ENCODE measurements at places on chromosomes 6 and 20.

GRCh38 chr6:138161088-138161337, 726 bp upstream of the ARFGEF3 start:
- no peak for DNase-seq

- DNase-seq, result no peak
Measured at GRCh38 chr6:12293235-12293930, 3.2 kb downstream of the EDN1 start.

DNA sequence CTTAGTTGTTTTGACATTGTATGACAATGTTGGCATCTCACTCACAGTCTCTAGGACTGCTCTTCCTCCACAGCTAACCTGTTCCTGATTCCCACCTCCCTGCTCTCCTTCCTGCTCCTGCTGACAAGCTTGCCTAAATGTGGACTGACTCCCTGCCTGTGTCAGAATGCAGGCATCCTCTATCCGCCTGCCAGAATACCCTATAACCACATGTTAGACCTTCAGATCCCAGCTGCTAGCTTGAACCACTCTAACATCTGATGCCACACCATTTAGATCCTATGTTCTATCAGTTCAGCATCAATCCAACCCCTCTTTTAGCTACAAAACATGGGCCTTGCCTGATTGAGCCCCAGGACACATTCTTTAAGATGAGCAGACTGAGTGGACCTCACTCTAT, 12.2 kb downstream of the FILIP1 start:
- no peak for DNase-seq

- DNase-seq, result no peak
Measured at GRCh38 chr6:37323580-37323979, 30.2 kb upstream of the RNF8 start.

DNA sequence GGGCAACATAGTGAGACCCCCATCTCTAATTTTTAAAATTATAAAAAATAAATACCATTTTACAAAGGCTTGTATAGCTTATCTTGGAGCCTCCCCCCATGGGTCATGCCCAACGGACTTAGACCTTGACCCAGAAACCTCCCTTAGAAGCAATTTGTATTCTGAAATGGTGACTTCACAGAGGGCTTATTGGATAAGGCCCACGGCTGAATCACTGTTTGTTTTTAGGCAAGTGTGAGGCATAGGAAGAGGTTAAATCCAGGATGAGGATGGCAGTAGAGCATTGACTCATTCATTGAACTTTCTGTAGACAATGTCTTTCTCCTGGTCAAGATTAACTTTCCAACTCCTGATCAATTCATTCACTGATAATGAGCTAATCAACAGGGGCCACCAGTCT, 6.2 kb upstream of the SNAI1 start:
- no peak for DNase-seq

- DNase-seq, result no peak
Measured at GRCh38 chr6:35569011-35569461, 56.3 kb upstream of the TULP1 start.

Data from SHP77 treated with DMSO at 0.1 percent for 48 hours (cell line).